Activated CD8-positive, alpha-beta T cell treated with anti-CD3 and anti-CD28 coated beads for 36 hours (primary cell): ENCODE measurements at places on chromosomes 5 and 9. TPM values are rescaled to one million over a fixed set of nuclear protein-coding genes. Genes with fewer than 3 reads are reported as not detected.

NUTM2F gene
- total RNA-seq: not detected

- peak; percentile 49 for DNase-seq
These were observed 11.9 kb downstream of the GNPDA1 start for GRCh38 chr5:142000704-142001484.

DNA sequence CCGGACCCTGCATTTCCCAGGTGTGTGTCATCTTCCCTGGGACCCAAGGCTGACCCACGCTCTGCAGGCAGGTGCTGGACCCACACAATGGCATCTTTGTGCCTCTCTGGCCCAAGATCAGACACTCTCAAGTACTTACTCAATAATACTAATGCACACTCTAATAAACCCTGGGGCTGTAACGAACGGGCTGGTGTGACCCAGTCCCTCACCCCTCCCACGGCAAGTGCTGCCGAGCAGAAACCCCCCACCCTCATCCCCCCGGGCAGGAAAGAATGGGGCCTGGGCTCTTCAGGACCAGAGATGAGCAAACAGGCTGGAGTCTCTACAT lies 1.1 kb upstream of the OBP2B start:
- no peak for DNase-seq

DNA sequence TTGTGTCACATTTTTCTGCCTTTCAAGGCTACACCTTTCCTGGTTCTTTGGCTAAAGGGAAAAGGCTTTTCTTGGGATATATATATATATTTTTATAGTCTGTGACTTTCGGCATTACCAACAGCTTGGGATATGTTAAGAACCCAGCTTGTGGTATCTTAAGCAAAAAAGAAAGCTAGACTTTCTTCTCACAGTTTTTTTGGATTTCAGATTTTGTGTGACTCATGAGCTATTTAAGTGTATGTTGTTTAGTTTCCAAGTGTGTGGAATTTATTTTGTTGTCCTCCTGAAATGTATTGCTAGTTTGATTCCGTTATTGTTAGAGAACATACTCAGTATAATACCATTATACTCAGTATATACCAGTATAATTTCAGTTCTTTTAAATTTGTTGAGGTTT lies 64.8 kb downstream of the ERCC6L2 start:
- no peak for DNase-seq

GRCh38 chr9:87108661-87109060 lies 161.4 kb upstream of the GAS1 start:
- DNase-seq: no peak

- no peak for DNase-seq
These were observed 21.6 kb upstream of the TCF7 start for GRCh38 chr5:134092875-134093274.

- no peak for DNase-seq
These were observed 71.6 kb downstream of the GCNT1 start for GRCh38 chr9:76530458-76531110.

C5orf52 gene
- total RNA-seq: not detected

DNA sequence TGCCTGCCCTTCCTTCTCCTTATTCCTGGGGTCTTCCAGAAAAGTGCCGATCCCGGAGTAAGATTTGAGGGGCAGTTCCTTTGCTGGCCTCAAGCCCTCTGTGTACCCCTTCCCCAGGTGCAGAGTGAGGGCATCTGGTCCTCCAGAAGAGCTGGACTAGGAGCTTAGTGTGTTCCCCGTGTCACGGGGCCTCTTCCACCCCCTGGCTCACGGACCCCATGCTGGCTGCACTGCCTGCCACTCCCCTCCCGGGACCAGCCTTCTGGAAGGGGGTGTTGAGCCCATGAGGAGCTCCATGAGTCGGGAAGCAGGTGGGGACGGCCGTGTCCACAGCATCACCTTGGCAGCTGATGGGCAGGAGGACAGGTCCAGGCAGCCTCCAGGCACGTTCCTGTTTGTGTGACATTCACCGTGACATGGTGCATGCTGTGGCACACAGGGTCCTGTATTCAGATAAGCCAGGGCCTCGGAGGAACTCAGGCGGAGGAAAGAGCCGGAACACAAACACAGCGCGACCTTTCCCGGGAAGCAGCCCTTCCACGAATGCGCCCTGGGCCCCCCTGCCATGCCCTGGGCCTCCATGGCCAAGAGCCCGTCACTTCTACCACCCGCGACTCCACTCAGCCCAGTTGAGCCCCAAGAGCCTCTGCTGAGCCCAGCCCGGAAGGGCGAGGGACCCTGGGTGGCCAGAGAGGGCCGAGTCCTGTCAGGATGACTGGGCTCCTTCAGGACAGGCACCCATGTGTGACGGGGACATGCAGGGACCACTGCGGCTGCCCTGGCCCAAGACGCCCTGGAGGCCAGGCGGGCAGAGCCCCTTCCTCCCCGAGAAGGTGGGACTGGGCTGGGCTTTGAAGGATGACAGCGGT lies 5.9 kb upstream of the LCN1 start:
- DNase-seq: no peak

DNA sequence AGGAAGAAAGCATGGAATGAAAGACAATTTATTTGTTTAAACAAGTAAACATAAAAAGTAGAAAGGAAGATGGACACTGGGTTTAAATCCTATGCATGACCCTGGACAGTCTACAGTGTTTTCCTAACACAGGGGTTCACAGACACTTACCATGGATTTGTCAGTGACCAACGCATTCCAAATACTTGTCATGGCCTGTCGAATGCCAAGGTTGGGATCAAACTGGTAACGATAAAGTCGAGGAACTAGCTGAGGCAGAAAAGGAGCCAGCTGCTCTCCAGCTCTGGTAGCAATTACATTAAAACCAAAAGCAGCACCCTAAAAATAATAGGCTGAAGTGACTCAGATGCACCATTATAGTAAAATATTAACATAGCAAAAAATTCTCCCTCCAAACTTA lies 59.4 kb upstream of the OR2K2 start:
- no peak for DNase-seq

GRCh38 chr5:128885649-128886255 lies 79.5 kb upstream of the SLC27A6 start:
- no peak for DNase-seq

GRCh38 chr9:16371306-16371705 lies 499.2 kb downstream of the BNC2 start:
- no peak for DNase-seq

RFESD gene
- 9.2 TPM for total RNA-seq

DNA sequence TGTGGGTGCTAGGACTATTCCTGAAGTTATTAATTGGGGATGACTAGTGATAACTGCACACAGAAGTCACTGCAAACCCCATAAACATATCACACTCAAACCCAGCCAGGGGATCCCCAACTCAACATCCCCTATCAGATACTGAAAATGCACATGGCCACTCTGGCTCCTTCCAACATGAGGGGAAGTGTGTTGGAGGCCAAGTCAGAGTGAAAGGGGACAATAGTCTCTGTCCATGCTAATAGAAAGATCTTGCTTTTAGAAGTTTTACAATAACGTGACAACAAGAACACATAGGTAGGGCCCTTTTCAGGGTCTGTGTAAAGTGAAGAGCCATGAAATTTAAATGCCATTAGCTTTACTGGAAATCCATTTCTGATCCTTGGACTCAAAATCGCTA lies 98.8 kb upstream of the SEMA6A start:
- no peak for DNase-seq

PTPRD gene
- not detected for total RNA-seq

NMUR2 gene
- total RNA-seq: not detected

- no peak for DNase-seq
These were observed 100.7 kb downstream of the PDE8B start for GRCh38 chr5:77311214-77311571.

DNA sequence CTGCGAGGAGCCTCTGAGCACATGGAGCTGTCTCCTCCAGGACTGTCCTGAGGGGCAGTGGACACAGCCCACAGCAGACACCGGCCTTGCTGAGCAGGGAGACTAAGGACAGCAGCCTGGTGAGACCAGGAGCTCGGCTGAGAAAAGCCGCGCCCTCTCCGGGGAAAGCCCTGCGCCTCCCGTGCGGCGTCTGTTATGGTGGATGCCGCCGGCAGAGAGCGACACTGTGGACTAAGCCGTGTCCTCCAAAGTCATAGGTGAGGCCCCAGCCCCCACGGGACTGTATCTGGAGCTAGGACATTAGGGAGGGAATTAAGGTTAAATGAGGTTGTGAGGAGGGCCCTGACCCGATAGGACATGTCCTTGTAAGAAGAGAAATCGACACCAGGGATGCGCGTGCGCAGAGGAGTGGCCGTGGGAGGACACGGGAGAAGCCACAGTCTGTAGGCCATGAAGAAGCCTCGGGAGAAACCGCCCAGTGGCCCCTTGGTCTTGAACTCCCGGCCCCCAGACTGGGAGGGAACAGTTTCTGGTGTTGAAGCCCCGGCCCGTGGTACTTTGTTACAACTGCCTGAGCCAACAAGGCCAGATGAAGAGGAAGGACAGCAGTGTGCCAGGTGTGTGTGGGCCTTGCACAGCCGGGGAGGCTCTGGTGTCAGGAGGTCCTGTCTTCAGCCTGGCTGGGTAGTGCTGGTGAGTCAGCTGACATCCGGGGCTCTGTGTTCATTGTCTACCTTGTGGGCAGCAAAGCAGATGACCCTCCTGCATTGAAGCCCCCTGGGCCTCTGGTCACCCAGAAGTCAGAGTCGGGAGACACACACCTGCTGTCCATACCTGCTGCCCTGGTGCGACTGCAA lies 22.1 kb downstream of the MRPL36 start:
- DNase-seq: no peak

PCDHGA1 gene
- total RNA-seq: not detected

DNA sequence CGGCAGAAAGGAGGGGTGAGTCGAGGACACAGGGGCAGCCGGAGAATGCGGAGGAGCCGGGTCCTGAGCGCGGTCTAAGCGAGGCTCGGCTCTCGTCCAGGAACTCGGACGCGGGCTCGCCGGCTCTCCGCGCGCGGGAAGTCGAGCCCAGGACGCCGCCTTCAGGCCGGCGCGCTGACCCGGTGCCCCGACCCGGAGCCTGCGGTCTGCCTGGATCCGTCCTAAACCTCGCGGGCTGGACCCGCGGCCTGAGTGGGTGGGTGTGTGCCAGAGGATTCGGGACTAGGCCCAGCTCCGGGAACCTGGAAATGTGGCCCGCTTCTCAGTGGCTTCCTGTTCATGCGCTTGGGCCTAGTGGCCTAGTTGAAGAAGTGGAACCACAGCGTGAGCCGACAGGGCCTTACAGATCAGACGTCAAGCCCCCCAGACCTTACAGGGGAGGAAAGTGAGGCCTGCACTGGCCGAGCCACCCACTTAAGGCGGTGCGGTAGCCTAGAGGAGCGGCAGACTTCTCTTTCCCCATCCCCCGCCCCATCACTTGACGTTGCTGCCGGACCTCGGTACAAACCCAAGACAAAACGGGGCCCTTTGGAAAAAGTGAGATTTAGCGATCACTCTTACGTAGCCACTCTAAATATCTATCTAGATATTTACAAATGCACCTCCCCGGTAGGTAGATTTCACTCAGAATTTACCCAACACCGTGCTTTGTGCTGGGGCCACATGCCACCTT lies 1.2 kb downstream of the CDKN2B-AS1 start:
- DNase-seq: no peak

DNA sequence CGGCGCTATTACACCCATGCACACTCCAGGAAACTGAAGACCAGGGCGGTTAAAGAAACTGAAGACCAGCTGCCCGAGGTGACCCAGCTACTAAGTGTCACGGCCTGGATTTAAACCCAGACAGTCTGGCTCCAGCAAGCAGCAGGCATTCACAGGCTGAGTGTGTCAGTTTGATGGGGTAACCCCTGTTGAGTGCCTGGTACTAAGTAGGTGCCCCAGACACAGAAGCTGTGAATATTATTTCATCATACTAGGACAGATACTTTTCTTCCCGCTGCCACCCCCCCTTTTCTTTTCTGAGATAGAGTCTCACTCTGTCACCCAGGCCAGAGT lies 7.3 kb downstream of the ENG start:
- no peak for DNase-seq

- no peak for DNase-seq
These were observed 638.3 kb downstream of the HTR1A start for GRCh38 chr5:63323926-63324325.

WNT8A gene
- not detected for total RNA-seq

DNA sequence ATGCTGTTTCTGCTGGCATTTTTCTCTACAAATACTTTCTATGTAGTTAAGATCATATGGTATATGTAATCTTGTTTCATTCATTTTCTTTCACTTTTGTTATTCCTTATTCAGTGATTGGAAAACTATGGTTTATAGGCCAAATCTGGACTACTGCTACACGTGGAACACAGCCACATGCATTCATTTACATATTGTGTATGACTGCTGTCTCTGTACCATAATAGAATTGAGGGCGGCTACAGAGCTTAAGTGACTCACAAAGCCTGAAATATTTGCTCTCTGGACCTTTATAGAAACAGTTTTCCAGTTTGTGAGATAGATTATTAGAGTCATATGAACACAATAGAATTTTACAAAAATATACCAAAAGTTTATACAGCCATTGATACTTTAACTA lies 133.6 kb upstream of the CDKN2B start:
- DNase-seq: no peak

GRCh38 chr5:144577676-144578075 lies 407.0 kb downstream of the KCTD16 start:
- DNase-seq: no peak

HTR4 gene
- total RNA-seq: not detected

DNA sequence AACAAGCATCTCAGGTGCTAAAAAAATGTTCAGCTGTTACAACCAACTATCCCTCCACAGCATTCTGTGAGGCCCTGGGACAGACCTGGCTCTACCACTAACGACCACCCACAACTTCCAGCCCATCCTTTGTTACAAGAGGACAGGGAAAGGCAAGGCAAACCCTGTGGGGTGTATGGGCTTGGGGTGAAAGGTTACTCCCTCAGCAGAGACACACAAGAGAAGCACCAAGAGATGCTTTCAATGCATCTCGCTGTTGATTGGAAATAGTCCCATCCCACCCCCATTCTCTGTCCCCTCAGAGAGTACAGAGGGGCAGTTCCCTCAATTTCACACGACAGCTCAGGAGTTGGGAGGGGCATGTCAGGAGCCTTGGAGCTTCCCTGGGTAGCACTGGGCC lies 234.1 kb downstream of the CAAP1 start:
- DNase-seq: no peak

LVRN gene
- total RNA-seq: 0.29 TPM

DNA sequence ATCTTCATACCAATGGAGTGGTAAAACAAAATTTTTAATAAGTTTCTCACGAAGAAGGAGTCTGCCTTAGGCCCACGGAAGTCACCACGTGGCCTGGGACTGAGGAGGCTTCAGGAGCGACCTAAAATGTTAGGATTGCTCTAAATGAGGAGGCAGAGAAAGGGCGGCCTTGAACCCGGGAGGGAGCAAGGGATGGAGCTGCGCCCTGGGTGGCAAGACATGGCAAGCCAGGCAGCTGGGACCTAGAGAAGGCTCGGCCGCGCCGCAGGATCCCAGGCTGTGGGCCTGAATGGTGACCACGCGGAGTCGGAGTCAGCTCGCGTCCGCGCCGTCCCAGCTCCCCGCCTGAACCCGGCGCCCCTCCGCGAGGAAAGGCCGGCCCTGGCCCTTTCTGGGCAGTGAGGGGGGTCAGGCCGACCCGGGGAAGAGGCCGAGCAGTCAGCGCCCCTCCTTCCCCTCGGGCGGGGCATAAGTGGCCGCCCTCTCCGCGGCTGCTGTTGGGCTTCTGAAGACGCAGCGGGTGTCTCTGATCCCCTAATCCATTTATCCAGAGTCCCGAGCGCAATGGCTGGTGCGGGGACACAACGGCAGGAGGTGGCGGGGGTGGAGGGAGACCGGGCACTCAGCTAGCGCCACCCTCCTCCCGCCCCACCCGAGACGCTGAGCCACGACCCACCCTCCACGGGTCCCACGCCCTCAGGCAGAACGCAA lies 10.6 kb downstream of the IRX1 start:
- DNase-seq: no peak
